ENCODE measurements at places on chromosomes 1 and 21.
A peak's percentile ranks its signal among the peaks of the same experiment; 100 is the strongest.

DNA sequence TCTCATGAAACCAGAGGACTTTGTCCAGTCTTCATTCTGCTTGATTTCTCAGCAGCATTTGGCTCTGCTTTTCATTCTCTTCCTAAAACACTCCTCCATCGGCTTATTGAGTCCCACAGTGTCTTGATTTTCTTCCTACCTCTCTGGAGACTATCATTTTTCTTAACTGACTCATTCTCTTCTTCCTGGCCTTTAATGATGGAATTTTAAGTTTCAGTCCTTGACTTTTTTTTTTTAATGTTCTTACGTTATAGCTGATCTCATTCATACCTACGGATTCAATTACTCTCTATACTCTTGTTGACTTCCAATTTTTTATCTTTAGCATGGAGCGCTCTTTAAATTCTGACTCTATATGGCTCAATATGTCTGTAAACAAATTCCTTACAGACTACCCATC is 111.1 kb downstream of the NEK7 start:
- DNase-seq = peak; percentile 90

- no peak for DNase-seq
Observed at GRCh38 chr1:70327306-70328076, 27.0 kb downstream of the ANKRD13C start.

DNA sequence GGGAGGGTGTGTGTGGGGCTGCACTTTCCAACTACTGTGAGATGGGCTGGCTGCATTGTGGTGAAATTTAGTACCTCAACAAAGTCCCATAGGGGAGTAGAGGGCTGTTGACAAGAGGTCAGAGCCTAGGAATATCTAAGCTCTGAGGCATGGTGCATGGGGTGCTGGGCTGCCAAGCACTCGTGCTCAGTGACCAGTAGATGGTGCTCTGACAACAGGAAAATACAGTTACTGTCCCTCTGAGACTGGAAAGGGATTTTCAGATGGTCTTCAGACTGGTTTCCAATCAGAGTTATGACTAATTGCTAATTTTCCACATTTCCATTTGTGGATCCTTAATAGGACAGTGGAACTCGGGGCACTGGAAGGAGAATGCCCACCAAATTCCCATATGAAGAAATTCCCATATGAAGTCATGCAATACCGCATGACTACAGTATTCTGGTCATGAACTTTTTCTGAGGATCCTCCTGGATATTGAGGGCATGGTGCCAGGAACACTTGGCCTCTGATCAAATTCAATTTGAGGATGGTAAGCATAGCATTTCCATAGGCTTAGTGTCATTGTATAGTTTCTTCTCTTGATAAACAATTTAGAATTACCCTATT is 4.1 kb upstream of the CACNA1E start:
- DNase-seq = peak; percentile 54

DNA sequence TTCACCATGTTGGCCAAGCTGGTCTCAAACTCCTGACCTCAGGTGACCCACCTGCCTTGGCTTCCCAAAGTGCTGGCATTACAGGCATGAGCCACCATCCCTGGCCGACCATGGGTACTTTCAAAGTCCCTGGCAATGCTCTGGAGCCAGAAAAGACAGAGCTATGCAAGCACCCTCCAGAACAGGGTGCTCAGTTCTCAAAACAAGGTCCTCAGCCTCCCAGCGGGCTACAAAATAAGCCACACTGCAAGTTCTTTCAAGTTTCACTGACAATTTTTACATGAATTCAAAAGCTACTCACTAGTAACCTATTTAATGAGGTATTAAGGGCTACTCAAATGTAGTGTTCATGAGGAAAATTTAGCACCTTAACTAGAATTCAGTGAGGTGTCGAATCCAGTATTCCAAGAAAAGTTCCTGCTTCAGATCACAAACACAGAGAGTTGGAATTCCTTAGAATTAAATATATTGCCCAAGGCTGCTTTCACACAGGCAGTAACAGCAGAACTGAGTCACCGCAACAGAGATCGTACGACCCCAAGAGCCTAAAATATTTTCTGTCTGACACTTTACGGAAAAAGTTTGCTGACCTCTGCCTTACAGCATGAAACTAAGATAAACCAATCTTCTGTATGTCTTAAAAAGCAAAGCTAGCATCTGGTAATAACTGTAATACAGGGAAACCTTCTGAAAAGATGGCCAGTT is 60.7 kb downstream of the HSF2BP start:
- DNase-seq = peak; percentile 86

GRCh38 chr21:14877581-14878228 is 187.1 kb downstream of the NRIP1 start:
- peak; percentile 55 for DNase-seq

DNA sequence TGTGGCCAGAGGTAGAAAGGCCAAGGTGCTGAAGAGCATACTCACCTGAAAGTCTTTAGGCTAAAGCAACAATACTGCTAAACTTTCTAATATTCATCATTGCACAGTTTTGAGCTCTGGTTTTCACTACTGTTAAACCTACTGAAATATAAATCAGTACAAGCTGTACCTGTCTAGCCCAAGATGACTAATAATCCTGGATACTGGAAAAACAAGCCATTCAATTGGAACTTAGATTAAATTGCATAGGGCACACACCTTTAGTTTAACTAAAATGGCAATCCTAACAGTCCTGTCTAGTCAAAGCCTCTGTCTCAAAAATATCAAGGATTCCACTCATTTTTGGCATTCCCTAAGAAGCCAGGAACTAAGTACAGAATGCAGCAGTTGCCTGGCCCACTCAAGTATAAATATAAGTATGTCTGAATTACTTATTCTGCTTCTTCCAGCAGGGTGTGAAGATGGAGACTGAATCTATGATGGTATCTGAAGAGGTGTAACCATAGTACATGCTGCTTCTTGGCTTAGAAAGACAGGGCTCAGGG is 3.1 kb downstream of the CHML start:
- peak; percentile 46 for DNase-seq

DNA sequence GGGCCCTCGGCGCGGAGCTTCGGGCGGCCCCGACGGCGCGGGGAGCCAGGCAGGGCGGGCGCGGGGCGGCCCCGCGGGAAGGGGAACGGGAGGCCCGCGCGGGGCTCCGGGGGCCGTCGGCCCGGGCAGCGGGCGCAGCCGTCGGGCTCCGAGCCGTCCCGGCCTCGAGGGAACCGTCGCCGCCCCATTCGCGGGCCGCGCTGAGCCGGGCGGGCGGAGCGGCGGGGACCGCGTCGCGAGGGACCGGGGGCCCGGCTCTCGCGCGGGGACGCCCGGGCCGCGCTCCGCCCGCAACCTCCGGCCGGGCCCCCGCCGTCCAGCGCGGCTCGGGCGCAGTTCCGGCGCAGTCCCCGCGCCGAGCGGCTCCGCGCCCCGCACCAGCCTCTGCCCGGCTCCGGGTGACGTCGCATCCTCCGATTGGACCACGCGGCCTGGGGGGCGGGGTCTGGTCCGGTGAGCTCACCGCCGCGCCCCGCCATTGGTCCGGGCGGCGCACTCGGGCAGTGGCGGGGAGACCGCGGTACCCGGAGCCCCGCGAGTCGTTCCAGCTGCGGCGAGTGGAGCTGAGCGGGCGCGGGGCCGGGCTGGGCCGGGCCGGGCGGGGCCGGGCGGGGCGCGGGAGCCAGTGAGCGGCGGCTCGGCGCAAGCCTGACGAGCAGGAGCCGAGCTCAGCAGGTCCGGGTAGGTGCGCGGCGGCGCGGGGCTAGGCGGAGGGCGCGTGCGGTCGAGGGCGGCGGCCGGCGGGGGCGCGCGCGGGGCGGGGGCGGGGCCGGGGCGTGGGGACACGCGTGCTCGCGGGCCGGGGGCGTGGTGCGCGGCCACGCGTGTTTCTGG is 66.7 kb upstream of the VAMP3 start:
- peak; percentile 88 for DNase-seq

GRCh38 chr1:223755992-223756775 is 43.8 kb downstream of the CAPN2 start:
- no peak for DNase-seq

Measured in fibroblast of skin of back (primary cell).